Stimulated activated CD4-positive, alpha-beta T cell treated with anti-CD3 and anti-CD28 coated beads, Interleukin-1b, Interleukin-23, amount 100 ng/mL, for 1 hour (primary cell): ENCODE measurements at places on chromosomes 11 and 22.

GRCh38 chr22:44586351-44586990, 88.4 kb upstream of the RTL6 start:
- DNase-seq, result no peak

- DNase-seq, result no peak
Measured at GRCh38 chr11:34266090-34266912, 91.5 kb downstream of the ABTB2 start.

- no peak for DNase-seq
Measured at GRCh38 chr11:126603486-126603885, 248.0 kb downstream of the ST3GAL4 start.

- no peak for DNase-seq
Measured at GRCh38 chr22:50206599-50206998, 5.8 kb downstream of the SELENOO start.

DNA sequence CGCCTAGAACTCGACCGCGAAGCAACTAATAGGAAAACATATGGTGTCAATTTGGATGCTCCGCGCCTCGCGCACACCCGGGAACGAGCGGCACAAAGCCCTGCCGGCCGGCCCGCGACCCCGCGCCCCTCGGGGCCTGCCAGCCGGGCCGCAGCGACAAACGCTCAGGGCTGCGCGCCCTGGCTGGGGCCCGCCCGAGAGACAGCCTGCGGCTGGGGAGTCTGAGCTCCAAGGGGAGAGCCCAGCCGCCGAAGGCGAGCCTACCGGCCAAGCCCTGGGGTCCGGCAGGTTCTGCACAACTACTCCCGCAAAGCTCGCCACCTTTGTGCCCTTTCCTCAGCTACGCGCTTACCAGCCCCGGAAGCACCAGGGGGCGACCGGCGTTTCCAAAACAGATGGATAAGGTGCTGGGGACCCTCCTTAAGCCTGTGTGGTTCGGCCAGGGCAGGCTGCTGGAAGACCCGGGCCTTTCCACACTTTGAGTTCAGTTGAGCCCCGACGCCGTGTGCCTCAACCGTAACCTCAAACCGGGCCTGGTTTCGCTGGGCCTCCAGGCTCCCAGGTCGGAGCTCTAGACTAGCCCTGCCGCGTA, 6.0 kb downstream of the PAX6 start:
- DNase-seq, result no peak

GRCh38 chr22:28006271-28006670, 87.2 kb upstream of the PITPNB start:
- DNase-seq, result no peak

DNA sequence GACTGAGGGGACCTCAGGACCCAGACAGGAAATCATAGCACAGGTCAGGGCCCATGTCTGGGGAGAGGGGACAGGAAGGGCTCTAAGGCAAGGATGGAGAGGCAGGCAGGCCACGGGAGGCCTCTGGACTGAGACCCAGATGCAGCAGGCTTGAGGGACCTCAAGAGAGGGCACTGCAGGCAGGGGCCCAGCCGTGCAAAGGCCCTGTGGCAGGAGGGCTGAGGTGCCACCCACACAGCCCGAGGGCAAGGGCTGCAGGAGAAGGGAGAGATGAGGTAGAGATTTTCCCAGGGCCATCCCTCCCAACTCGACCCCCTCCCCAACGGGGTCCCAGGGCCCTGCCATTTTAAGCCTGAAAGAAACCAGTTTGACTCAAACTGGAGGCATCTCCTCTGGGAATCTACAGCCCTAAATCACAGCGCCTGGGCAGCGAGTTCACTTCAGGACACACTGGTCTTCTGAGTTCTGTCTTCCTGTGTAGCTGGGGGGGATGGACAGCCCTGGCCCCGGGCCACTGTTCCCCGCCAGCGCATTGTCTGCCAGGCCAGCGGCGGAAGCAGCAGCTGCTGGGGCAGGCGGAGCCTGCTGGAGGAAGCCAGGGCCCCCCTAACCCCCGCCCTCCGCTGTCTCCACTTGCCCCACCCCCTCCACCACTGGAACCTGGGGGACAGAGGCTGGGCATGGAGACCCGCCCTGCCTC, 20.3 kb upstream of the WNT7B start:
- no peak for DNase-seq

DNA sequence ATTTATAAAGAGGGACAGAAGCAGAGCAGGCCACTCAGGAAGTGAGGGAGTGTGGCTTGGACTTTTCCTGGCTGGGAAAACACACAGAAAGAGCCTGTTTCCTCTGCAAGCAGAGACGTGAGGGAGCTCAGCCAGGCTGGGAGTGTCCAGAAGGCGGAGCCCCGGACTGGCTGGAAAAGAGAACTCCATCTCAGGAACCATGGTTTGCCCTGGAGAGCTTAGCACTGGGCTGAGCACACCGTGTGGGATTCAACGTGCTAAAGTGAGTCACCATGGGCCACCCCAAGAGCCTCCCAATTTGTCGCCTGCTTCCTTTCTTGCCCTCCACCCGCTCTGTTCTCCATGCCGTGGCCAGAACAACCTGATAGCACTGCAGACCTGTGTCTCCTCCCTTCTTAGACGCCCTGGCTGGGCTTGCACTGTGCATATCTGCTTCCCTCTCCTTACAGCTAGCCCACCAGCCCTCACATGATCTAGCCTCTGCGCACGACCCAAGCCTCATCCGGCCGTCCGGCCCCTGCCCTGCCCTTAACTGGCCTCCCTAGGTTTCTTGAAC, 51.8 kb downstream of the GALNT18 start:
- DNase-seq, result no peak

- no peak for DNase-seq
Measured at GRCh38 chr11:128825050-128825784, 41.9 kb downstream of the KCNJ1 start.

- no peak for DNase-seq
Measured at GRCh38 chr11:104163100-104164027, 583 bp downstream of the PDGFD start.

DNA sequence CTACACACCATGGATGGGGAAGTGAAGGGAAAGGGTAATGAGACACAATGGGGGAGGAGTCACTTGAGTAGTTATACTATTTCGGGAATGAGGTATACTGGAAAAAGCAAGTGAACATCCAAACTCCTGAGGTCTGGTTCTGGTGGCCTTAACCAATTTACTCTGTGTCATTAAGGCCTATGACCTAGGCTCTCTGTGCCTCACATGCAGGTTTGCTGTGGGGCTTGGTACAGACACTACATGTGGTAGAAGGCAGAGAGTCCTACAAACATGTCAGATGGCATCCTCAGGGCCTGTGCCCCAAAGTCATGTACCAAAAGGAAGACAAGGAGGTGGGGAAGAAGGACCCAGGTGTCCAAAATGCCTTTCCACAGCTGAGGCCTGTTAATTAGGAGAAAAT, 98.9 kb downstream of the TRIM29 start:
- DNase-seq, result no peak

GRCh38 chr11:127804747-127805400, 782.5 kb downstream of the ETS1 start:
- no peak for DNase-seq

GRCh38 chr11:102312667-102313066, 4.6 kb upstream of the BIRC3 start:
- no peak for DNase-seq

GRCh38 chr11:113549611-113550578, 74.7 kb upstream of the DRD2 start:
- no peak for DNase-seq

- DNase-seq, result no peak
Measured at GRCh38 chr22:50186181-50186714, 535 bp downstream of the TRABD start.

DNA sequence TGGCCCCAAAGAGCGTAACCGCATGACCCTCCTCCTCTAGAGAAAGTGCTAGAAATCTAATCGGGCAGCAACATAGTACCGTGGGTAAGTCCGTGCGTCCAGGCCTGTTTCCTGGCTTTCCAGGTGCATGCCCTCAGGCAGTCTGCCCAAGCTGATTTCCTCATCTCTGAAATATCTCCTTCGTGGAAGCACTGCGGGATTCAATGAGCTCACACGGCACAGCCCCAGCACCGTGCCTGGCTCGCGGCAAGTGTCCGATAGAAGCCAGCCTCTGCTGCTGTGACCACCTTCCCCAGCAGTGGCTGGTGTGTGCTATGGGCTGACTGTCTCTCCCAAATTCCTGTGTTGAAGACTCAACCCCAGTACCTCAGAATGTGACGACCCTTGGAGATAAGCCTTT, 20.7 kb downstream of the RPUSD4 start:
- DNase-seq, result no peak

DNA sequence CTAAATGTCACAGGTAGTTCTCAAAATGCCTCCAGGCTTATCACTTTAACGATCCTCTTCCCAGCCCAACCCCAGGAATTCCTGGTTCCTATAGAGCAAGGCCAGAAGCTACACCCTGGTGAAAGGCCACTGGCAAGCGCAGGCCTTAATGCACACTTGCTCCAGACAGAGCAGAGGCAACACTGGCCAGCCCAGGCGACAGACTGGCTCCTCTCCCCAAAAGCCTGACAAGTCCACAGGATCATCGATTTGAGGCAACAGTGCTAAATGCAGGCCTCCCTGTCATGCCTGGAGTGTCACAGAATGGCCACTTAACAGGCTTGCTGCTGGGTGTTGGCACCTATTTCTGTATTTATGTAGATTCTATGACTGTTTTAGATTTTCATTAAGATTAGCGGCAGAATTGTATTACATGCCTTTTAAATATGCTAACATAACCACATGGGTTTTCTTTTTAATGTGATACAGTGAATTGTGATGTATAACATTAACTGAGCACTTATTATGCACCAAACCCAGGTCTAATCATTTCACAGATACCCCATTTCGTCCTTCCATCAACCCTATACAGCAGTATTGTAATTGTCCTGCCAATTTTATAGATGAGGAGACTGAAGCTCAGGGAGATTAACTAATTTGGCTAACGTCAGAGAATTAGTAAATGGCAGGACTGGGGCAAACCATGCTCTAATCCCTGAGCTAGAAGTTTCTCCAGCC, 38.6 kb downstream of the PACSIN2 start:
- DNase-seq, result no peak

GRCh38 chr11:112902361-112903011, 58.7 kb upstream of the NCAM1 start:
- no peak for DNase-seq

GRCh38 chr22:37824674-37825641, 1.8 kb downstream of the GALR3 start:
- DNase-seq, result no peak

DNA sequence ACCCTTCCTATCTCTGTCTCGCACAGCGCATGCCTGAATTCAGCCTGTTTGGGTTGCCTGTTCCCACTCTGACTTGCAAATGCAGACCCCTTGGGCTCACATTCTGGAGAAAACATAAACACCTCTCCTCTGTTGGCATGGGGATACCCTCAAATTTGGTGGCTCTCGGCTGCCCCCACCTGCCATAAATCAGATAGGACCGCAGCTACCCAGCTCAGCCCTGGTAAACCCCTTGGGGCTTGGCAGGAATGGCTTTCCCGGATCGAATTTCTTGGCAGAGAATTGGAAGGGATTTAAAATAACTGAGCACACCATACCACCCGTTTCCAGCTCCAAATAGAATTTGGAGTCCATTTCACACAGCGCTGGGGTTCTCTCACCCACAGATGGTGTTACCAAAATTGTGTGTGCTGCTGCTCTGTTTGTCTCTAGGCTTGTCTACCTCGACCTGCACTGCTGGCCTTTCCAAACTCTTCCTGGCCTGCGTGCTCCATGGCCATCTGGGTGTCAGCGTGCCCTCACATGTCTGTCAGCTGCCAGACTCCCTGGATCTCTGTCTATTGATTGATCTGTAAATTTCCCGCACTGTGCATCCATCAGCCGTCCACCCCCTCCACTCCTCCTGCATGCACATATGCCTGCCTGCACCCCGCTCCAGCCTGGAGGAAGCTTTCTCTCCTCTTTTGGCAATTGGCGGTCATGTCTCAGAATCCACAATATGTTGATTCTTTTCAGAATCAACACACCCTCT, 134.0 kb downstream of the NTM start:
- DNase-seq, result no peak

DNA sequence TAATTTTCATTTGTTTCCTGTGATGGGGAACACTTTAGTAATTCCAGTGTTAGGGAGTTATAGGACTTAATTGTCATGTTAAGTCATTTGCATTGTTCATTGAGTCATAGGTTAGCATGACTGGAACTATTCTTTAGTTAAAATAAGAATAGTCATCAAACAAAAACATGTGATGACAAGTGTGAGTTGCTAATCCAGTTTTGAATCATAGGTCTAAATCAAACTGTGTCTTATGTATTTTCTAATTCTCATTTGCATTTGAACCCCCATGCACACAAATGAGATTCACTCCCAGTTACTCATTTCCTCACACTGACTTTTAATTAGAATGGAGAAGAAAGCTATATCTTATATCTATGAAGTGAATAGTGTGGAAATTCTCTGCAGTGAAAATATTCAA, 405.6 kb downstream of the LRRC4C start:
- no peak for DNase-seq

GRCh38 chr22:37030560-37031281, 11.2 kb downstream of the MPST start:
- DNase-seq, result no peak

DNA sequence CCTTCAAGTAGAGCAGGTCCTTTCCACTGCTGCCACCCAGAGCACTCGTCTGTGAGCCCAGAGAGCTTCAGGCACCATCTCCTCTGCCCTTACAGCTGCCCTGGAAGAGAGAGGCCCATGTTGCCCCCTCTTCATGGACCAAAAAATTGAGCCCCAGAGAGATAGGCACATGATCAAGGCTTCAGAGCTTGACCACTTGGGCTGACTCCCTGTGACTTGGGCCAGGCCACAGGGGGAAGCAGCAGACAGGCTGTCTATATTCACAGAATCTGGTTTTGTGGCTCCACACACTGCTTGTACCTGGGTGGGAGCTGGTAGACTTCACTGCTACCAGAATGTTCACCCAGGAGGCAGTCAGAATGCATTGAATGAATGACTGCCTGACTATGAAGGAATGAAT, 58.2 kb downstream of the SMIM38 start:
- no peak for DNase-seq

- DNase-seq, result no peak
Measured at GRCh38 chr11:109197656-109198055, 224.3 kb upstream of the C11orf87 start.

GRCh38 chr11:100855466-100856067, 168.5 kb downstream of the ARHGAP42 start:
- DNase-seq, result no peak

GRCh38 chr22:33720166-33720878, 200.0 kb downstream of the LARGE1 start:
- no peak for DNase-seq

DNA sequence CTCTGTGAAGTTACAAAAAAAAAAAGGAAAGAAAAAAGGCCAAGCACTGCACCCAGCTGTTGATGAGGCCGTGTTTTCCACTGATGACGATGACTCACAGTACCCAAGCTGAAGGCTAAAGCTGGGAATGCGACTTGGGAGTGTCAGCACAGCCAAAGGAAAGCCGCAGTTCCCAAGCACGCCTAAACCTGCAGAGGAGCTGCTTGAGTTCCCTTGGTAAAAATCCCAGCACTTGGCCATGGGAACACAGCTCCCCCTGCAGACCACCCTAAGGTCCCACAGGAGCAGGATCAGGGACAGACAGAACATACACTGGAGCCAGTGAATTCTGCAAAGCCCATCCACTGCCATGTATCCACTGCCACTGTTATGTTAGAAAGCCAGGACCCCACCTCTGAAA, 39.9 kb downstream of the SERGEF start:
- no peak for DNase-seq
